ENCODE measurements at places on chromosomes 3 and 15. TPM values are rescaled to one million over a fixed set of nuclear protein-coding genes. Genes with fewer than 3 reads are reported as not detected.
A peak's percentile ranks its signal among the peaks of the same experiment; 100 is the strongest.

DNA sequence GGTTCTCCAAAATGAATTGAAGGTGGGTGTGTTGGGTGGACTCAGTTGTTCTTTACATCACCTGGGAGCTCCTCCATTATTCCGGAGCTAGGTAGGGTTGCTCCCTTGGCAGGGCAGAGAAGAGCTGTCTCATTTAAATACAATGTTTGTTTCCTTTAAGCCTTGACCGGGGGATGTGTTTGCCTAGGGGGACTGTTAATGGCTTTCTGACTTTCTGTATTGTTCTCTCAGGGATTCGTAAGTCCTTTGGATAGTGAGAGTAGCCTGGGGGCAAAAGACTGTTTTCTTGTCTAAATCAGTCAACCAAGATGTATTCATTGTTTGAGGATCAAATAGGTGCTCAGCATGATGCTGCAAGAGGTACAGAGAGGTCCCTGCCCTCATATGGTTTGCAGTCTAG, 71.1 kb downstream of the CDAN1 start:
- no peaks in the 10 kb centered on the region for H3K4me1 ChIP-seq
- no peak overlapping the region for H3K27ac ChIP-seq
- H3K27me3 ChIP-seq, result no peaks in the 10 kb centered on the region
- H3K36me3 ChIP-seq, result peaks cover 44% of the 10 kb centered on the region
- no peak overlapping the region for H3K4me3 ChIP-seq
- no peak for DNase-seq

- H3K4me3 ChIP-seq, result no peak overlapping the region
- peak; percentile 52 for DNase-seq
- H3K27me3 ChIP-seq, result no peaks in the 10 kb centered on the region
- H3K36me3 ChIP-seq, result no peaks in the 10 kb centered on the region
- peaks cover 13% of the 10 kb centered on the region for H3K4me1 ChIP-seq
Observed at GRCh38 chr3:8441969-8442559, 59.6 kb upstream of the LMCD1 start.

GRCh38 chr3:195195321-195196209, 75.4 kb downstream of the XXYLT1 start:
- no peaks in the 10 kb centered on the region for H3K36me3 ChIP-seq
- H3K27me3 ChIP-seq, result no peaks in the 10 kb centered on the region
- peaks cover 38% of the 10 kb centered on the region for H3K4me1 ChIP-seq
- peak overlapping the region; percentile 18 for H3K27ac ChIP-seq
- H3K4me3 ChIP-seq, result no peak overlapping the region

Gene LEKR1
- total RNA-seq, result 0.16 TPM

- no peak overlapping the region for H3K27ac ChIP-seq
- no peaks in the 10 kb centered on the region for H3K36me3 ChIP-seq
- H3K4me1 ChIP-seq, result peaks cover 12% of the 10 kb centered on the region
- no peaks in the 10 kb centered on the region for H3K27me3 ChIP-seq
- no peak overlapping the region for H3K4me3 ChIP-seq
Observed at GRCh38 chr15:62124973-62125303, 40.1 kb downstream of the C2CD4B start.

DNA sequence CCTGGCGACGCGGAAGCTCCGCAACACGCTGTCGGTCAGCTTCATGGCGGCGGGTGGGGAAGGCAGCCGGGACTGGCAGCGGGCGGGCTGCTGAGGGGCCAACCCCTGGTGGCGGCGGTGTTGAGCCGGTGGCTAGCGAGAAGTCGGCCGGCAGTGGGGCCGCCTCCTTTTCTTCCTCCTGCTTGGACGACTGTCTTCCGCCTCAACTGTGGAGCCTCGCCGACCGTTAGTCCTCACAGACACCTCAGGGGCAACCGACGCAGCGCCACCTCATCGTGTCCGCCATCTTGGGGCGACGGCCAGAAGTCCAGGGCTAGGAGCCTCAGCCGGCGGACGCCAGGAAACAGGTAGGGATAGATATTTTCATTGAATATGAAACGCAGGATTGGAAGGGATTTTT, 875.1 kb downstream of the NSUN3 start:
- H3K36me3 ChIP-seq, result no peaks in the 10 kb centered on the region
- DNase-seq, result no peak
- H3K27me3 ChIP-seq, result no peaks in the 10 kb centered on the region
- no peak overlapping the region for H3K4me3 ChIP-seq
- H3K27ac ChIP-seq, result no peak overlapping the region

DNA sequence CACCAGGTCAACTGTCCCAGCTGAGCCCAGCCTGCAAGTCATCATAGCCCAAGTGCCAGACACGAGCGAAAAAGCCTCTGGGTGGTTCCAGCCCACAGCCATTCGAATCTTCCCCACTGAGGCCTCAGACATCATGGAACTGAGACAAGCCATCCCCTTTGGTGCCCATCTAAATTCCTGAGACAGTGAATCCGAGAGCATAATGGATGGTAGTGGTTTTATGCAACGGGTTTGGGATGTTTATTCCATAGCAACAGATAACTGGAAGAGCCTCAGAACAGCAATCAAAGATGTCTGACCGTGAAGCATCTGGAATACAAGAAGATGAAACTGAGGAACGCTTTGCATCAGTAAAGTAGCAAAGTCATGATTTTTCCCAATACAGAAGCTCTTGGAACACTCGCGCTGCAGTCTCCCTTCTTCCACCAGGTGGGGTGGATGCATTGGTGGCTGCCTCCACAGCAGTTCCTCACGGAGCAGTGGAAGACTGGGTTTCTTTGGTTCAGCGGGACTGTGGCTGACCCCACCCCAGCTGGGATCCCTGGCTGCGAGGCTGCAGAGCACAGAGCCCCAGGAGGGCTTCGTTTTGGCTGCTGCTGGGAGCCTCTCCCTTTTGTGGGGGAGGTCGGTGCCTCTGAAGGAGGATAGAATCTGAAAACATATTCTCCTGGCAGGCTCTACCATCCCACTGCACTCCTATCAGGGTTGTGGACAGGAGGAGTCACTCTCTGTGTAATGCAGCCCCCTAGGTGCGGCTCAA, 26.4 kb upstream of the PDE8A start:
- no peaks in the 10 kb centered on the region for H3K27me3 ChIP-seq
- H3K36me3 ChIP-seq, result no peaks in the 10 kb centered on the region
- H3K27ac ChIP-seq, result no peak overlapping the region
- peak; percentile 48 for DNase-seq
- no peak overlapping the region for H3K4me3 ChIP-seq
- H3K4me1 ChIP-seq, result 0 out of 2 replicates have a peak, but pooled peaks cover 7% of the 10 kb centered on the region

Gene CDHR4
- not detected for total RNA-seq

DNA sequence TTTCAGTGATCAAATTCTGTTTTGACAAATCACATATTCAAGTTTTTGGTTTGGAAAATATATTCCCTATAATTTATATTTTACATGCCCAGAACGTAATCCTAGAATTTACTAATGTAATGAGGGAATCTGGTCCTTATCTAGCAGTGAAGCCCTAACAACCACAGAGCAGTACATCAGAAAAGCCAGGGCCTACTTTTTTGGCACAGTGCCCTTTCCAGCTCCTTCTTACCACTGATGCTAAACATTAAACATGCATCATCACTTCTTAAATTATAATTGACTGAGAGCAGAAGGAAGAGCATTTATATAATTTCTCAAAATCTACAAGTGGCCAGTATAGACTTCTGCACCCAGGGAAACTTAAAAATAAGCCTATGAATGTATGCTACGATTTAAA, 66.7 kb downstream of the FBXL22 start:
- H3K4me1 ChIP-seq, result no peaks in the 10 kb centered on the region
- H3K4me3 ChIP-seq, result no peak overlapping the region
- no peak overlapping the region for H3K27ac ChIP-seq
- DNase-seq, result no peak
- H3K27me3 ChIP-seq, result no peaks in the 10 kb centered on the region

GRCh38 chr15:40543631-40544294, 21.1 kb downstream of the CCDC32 start:
- H3K36me3 ChIP-seq, result peaks cover 18% of the 10 kb centered on the region
- DNase-seq, result no peak
- no peaks in the 10 kb centered on the region for H3K27me3 ChIP-seq
- no peak overlapping the region for H3K27ac ChIP-seq
- no peak overlapping the region for H3K4me3 ChIP-seq
- H3K4me1 ChIP-seq, result no peaks in the 10 kb centered on the region

DNA sequence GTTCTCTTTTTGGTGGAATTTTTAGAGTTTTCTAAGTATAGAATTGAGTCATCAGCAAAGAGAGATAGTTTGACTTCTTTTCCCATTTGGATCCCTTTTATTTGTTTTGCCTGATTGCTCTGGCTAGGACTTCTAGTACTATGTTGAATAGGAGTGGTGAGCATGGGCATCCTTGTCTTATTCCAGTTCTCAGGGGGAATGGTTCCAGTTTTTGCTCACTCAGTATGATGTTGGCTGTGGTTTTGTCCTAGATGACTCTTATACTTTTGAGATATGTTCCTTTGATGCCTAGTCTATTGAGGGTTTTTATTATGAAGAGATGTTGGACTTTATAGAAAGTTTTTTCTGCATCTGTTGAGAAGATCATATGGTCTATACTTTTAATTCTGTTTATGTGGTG, 72.5 kb downstream of the TNFAIP8L3 start:
- no peak overlapping the region for H3K27ac ChIP-seq
- no peaks in the 10 kb centered on the region for H3K36me3 ChIP-seq
- no peak for DNase-seq

All from SJSA1 (cell line).